ENCODE measurements at places on chromosomes 13 and 19. TPM values are rescaled to one million over a fixed set of nuclear protein-coding genes. Genes with fewer than 3 reads are reported as not detected.

DNA sequence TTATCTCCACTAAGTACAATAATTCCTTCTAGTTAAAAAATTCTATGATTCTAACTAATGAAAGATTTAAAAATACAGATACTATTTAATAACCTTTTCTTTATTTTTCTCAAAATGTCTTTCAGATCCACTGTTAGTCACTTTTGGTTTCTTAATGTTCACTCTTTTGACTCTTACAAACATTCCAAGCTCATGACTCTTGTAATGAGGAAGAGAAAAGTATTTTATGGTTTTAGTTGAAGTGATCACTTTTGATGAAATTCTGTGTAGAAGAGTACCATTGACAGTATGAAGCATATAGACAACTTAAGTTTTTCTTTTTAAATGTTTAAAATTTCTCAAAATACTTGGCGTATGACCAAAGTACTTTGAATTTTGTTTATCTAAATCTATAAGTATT is 27.8 kb downstream of the COG3 start:
- no peak for DNase-seq

Gene MCF2L
- 19.2 TPM for total RNA-seq

GRCh38 chr19:12946092-12946721 is 545 bp downstream of the RAD23A start:
- peak; percentile 90 for DNase-seq

DNA sequence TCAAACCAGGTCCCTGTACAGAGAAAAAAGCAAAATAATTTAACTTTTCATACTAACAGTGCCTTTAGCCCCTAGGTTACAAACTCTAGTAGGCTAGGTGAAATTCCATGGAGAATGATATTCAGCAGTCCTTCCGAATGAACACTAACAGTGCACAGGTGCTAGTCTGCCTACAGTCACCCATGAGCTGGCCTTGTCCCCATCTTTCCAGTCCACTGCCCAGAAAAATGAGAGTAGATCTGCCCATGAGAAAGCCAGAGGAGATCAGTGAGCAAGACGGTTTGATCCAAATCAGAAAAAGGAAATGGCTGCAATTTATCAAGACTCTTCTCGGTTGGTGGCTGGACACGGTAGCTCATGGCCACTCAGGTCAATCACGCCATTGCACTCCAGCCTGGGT is 524.9 kb downstream of the FGF9 start:
- no peak for DNase-seq

GRCh38 chr19:40801426-40802299 is 2.7 kb downstream of the EGLN2 start:
- peak; percentile 10 for DNase-seq

DNA sequence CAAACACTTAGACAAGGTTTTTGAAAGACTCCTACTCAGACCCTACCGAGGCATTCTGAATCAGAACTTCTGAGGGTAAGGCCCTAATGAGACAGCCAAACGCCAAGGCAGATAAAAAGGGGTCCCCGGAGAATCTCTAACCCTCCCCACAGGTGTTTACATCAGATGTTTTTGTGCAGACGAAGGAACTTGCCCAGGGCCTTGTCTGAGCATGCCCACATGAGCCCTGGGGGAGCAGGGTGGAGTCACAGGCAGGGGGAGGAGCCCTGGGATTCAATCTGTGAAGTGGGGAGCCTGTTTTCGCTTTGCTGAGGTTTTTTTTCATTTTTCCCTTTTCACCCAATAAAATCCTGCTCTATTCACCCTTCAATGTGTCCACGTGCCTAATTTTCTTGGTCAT is 61.6 kb upstream of the MED4 start:
- DNase-seq, result no peak

All from muscle of leg (tissue), 16 donors.